ENCODE measurements at places on chromosomes 2 and 18.

GRCh38 chr2:217959723-217960122 lies 43.1 kb downstream of the TNS1 start:
- no peak for DNase-seq

DNA sequence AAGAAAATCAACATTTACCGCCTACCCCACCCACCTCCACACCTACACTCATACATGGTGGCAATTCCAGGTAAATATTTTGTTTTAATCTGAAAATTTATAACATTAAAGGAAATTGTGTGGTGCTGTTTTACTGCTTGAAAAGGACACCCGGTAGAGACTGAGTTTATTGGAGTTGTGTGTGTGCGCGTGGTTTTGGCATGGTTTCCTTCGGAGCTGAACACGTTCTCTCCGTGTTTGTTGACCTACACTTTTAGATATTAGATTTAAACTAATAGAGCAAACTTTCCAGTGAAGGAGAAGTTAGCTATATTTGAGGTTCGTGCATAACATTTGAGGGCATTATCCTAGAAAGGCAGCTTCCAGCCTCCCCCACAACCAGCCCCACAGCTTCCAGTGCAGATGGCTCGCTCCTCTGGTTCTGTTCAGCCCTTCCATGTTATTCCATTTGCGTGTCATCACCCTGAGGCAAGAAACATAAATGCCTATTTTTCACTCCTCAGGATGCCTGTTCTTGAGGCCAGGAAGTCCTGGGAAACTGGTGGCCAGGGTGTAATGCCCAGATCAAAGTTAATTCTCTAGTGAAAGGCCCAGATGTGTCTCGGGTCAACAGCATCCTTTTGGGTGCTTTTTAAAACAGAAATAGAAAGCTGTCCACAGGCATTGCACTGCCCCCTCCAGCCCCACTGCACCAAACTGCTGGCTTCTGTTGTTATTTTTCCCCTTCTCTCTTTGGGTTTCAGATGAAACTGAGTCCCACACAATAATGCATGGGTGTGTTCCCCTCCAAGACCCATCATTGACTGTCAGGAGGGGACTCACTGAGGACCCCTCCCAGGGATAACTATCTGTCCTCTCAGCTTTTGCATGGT lies 190.2 kb downstream of the SETBP1 start:
- DNase-seq = no peak

DNA sequence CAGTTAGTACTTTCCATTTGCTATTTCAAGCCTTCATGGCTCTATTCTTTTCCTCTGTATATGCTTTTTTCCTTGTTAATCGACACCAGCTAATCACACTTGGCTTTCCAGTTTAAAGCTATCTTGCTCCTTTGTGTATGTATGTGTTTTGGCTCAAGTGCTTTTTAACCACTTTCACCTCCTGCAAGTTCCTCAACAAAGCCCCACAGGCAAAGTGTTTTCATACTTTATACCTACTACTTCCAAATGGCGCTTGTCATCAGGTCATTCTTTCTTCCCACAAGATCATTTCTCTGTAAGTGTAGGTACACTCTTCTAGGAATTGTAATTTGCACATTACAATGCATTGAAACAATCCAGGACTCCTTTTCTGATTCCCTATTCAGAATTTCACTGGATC lies 64.0 kb upstream of the FIGN start:
- no peak for DNase-seq

DNA sequence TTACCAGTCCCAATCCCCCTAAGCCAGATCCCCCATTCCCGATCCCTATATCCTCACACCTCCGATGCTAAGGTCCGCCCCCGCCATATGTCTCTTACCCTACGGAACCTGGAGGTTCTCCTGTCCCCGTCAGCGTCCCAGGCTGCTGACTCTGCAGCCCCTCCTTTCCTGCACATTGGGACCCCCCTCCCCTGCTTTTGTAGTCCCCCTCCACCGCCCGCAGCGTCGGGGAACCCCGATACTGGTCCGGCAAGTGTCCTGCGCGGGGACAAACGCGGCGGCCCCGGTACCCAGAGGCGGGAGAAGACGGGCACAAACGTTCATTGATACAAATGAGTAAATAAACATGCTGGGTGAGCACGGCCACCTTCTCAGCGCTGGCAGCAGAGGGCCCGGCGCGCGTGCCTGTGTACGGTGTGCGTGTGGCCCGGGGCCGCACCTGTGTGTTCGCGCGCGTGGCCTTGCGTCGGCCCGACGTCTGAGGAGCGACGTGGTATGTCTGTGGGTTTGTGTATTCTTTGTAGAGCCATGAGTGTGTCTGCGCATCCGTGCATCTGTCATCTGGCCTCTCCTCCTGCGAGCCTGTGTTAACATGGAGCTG lies 2.0 kb upstream of the CYP26B1 start:
- no peak for DNase-seq
